Fibroblast of skin of abdomen (primary cell): ENCODE measurements at places on chromosomes 2 and 18.

GRCh38 chr18:10121786-10122515, 208.1 kb downstream of the VAPA start:
- DNase-seq: peak; percentile 86

DNA sequence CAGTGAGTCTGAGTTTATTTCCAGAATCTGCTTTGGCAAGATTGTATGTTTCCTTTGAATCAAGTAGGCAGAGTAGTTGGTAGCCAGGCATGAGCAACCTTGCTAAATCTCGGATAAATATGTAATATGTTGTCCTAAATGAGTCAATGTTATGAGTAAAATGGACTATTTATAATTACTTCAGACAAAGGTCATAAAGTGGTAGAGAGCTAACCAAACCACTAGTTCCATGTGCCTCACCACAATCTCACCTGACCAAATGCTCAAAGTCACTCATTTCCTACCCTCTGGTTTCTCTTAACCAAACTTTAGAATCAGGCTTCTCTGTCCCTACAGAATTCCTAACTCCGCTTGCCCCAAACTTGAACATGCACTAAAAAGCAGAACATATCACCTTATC, 261.2 kb upstream of the FSIP2 start:
- DNase-seq: no peak

DNA sequence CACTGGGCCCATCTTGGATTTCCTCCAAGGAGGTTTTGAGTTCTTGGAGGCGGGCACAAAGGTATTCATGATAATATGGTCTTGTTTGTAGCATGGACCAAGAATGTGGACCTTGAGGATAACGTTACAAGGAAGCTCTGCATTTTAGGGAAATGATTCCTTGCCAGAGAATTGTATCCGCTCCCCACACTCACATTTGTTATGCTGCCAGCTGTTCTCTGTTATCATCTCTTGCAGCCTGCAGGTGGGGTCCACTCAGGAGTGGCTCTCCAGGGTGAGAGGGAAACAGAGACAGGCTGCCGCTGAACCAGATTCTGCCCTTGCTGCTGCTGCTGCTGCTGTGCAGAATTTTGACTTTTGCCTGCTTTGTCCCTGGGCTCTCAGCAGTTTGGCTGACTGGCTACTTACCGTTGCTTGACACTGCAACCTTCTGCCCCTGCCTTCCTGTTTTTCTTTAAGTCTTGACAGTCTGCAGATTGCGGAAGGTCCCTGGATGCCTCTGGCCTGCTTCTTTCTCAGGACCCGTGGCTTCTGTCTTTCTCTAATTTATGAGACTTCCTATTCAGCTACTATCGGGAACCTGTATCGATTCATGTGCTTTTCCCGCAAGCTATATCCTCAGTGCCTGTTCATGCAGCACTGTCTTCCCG, 122.3 kb upstream of the DOCK10 start:
- peak; percentile 12 for DNase-seq

DNA sequence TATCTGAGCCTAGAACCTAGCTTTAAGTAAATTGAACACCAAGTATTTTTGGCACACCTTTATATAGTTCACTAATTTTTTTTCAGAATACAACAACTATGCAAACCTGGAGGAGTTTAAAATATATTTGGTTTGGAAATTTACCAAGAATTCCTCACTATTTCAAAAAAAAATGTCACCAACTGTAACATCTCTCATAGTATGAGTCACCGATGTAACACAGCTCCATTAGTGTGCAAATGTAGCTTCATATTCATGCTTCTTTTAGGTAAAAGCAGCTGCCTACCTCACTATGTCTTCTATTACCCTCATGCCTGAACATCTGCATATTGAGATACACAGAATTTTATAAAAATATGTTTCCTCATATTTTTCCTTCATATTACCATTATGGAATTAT, 80.5 kb downstream of the NRXN1 start:
- peak; percentile 59 for DNase-seq

DNA sequence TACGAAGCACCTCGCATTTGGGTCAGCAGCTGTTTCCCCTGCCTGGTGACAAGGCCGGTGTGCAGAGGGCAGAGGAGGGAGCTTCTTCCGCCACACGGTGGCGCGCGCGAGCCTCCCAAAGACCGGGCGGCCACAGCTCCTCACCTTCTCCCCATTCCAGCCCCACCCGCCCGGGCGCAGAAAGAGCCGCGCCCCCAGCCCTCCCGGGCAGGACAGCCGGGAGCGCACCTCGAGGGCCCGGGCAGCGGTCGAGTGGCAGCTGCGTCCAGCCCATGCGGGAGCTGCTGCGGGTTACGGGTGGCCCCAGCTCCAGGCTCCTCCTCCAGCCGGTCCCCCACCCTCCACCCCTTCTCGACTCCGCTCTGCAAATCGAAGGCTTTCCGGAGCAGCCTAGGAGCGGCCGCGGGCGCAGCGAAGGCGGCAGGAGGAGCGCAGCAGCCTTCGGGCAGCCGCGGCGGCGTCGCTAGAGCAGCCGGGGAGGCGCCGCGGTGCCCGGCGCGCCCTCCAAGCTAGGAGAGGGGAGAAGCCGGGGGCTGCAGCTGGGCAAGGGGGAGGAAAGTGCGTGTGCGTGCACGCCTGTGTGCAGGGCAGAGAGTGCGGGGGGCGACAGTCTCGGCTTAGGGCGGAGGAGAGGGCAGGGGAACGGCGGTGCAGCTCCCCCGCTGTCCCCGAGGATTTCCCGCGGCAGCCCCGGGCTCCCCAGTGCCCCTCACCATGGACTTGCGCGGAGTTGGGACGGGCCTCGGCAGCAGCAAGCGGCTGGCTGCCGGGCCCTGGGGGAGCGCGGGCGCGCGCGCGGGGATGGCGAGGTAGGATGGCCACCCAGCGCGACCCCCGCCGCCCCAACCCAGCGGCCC, at the start of gene CCDC85A:
CCDC85A (plus strand) TSS at position 348 of the 857 bp plus-strand sequence. CDS start 635 bp downstream, outside the sequence.
- DNase-seq: peak; percentile 81

DNA sequence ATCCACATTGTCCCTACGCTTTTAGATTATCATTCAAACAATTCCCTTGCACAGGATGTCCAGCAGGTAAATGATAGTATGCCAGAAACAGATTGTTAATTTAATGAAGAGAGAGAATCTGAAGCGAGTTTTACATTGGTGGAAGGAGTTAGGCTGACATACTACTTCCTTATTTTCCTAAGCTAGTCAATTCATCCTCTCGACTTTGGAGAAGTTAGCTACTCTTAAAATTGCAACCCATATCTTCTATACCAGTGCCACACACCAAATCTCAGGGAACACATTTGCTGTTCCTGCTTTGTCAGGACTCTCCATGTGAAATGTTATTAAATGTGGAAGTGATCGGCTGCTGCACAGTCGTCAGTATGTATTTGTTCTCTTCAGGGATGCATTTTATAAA, 249.2 kb downstream of the NAPG start:
- no peak for DNase-seq

- peak; percentile 53 for DNase-seq
Observed at GRCh38 chr18:425106-425745, 75.3 kb downstream of the COLEC12 start.

DNA sequence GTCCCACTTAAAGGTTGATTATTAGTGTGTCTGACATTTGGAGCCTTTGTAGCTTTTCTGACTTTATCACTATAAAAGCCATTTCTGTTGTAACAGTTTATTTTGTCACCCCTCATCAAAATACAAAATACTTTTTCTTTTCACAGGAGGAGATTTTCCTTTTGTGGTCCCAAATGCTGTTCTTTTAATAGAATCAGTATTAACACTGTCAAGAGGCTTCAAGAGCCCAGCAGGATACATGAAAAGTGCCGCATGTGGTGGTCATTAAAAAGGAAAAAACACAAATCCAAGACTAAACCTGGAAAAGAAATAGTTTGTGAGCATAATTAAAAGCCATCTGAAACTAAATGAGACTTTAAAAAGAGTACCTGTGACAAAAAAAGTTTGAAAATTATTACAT, 515.7 kb downstream of the DCDC2C start:
- no peak for DNase-seq

- no peak for DNase-seq
Observed at GRCh38 chr18:54192415-54192814, 32.1 kb downstream of the MBD2 start.

DNA sequence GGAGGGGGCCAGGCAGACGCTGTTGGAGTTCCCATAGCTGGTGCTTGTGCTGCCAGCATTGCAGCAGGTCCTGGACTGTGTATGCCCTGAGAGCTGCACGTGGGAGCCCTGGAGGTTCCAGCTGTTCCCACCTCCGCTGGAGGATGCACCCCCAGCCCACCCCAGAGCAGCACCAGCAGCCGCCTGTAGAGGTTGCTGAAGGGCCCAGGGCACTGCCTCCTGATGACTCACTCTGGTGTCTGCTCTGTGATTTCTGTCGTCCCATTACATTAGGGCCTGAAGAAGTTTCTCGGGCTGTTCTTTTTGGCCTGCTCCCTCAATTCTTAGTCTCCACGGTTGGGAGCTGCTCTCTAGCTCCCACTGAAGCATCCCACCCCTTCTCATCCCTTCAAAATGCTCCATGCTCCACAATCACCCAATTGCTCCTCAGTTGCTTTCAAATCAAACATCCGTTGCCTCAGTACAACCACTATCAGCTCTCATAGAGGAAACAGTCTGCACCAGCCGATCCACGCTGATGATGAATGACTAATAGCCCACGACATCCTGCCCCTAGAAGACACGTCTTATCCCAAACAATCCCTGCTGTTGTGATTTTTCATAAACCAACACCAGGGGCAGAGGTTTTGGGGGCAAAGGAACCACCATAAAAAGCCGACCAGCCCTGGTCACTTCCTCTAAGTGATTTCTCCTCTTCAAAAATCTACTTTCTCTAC, 65.2 kb upstream of the RNF152 start:
- peak; percentile 27 for DNase-seq
